ENCODE measurements at places on chromosomes 11 and 22. TPM values are rescaled to one million over a fixed set of nuclear protein-coding genes. Genes with fewer than 3 reads are reported as not detected.
A peak's percentile ranks its signal among the peaks of the same experiment; 100 is the strongest.

GRCh38 chr22:34019190-34019845 lies 99.0 kb upstream of the LARGE1 start:
- no peak for DNase-seq

- DNase-seq = no peak
Observed at GRCh38 chr11:113725407-113725806, 19.3 kb upstream of the TMPRSS5 start.

- DNase-seq = no peak
Observed at GRCh38 chr11:129721685-129722084, 94.0 kb upstream of the TMEM45B start.

GRCh38 chr11:130246738-130247137 lies 68.0 kb downstream of the ZBTB44 start:
- no peak for DNase-seq

DNA sequence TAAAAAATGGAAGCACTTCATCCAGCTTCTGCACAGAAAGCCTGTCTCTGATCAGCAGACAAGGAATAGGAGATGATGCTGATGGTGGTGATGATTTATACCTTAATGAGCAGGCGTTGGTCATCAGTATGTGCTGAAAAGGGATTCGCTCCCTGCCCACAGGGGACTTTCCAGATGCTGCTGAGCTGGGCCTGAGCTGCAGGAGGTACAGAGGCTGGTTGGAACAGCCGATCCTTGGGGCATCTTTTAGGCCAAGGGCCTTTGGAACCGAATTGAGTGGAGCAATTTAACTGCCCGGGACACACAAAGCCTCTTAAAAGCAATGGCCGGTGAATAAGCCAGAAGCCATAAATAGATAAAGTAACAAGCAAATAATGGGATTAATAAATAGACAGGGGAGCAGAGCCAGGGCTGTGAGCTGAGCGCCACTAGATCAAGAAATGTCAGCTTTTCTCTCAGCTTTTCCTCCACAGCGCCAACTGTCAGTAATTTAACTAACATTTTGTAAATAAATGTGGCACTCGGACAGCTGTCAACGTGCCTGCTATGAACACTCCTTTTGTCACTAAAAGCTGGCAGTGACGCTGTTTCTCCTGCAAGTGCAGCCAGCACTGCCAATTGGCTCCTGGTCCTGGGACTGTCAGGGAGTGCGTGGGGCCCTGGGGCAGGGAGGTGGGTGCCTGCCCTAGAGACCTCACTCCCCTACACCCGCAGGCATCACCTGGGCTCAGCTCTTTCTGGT lies 562.3 kb downstream of the NTM start:
- DNase-seq = no peak

GRCh38 chr11:8911029-8911823 lies at the start of gene AKIP1:
AKIP1 (plus strand) TSS chr11:8911189; CDS start chr11:8911450, 261 bp downstream.
- peak; percentile 79 for DNase-seq

DNA sequence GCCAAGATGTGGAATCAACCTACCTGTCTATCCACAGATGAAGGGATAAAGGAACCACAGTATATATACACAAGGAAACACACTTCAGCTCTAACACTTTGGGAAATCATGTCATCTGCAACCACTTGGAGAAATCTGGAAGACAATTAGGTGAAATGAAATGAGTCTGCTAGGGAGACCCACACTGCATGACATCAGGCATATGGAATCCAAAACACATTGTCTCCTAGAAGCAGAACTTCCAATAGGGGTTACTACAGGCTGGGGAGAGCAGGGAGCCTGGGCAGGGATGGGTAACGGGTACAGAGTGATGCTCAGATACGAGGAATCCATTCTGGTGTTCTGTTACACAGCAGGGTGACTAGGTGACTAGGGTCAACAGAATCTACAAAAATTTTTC lies 18.3 kb downstream of the RGL4 start:
- DNase-seq = no peak

GRCh38 chr11:116563712-116564047 lies 209.1 kb downstream of the BUD13 start:
- DNase-seq = no peak

GRCh38 chr22:23151827-23152226 lies 6.5 kb downstream of the RAB36 start:
- DNase-seq = no peak

- no peak for DNase-seq
Observed at GRCh38 chr22:34847072-34847471, 218.9 kb upstream of the ISX start.

BIK gene
- 6.8 TPM for total RNA-seq

RTN4RL2 gene
- total RNA-seq = 0.42 TPM

ATG2A gene
- 6.3 TPM for total RNA-seq

CTSF gene
- total RNA-seq = 4.7 TPM
